ENCODE measurements at places on chromosomes 7 and 10. TPM values are rescaled to one million over a fixed set of nuclear protein-coding genes. Genes with fewer than 3 reads are reported as not detected.

The ADCYAP1R1 gene
- total RNA-seq = not detected

The JAZF1 gene
- 5.6 TPM for total RNA-seq

The NPFFR1 gene
- not detected for total RNA-seq

The TMEM176A gene
- not detected for total RNA-seq

The CHST12 gene
- 4.8 TPM for total RNA-seq

The PDIA4 gene
- total RNA-seq = 95.7 TPM
